Adipocyte (in vitro differentiated cells): ENCODE measurements at places on chromosomes 7 and 10.

GRCh38 chr7:102390697-102391484 lies 5.3 kb upstream of the PRKRIP1 start:
- DNase-seq = peak; percentile 86

GRCh38 chr10:60980997-60981396 lies 37.0 kb upstream of the RHOBTB1 start:
- peak; percentile 31 for DNase-seq

- DNase-seq = peak; percentile 28
These were observed 519.1 kb upstream of the AUTS2 start for GRCh38 chr7:69078997-69079769.

- no peak for DNase-seq
These were observed 333.6 kb upstream of the ZNF32 start for GRCh38 chr10:43982250-43982649.

GRCh38 chr10:115979576-115979975 lies 293.4 kb downstream of the GFRA1 start:
- no peak for DNase-seq

DNA sequence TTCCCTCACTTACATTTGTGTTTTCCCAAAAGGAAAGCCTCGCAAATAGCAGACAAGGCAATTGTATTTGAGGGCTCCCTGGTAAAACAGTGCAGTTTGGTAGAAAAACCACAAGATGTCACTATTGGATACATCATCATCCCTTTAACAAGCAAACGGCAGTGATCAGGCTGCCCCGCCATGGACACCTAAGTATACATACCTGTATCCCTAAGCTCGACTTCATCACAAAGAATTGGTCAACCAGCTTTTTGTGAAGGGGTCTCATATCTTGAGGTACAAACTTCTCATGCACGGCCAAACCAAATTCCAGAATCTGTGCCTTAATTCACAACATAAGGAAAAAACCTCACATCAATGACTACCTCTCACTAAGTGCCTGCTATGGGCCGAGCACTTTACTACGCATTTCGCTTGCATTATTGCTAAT lies 179.5 kb upstream of the IMMP2L start:
- DNase-seq = peak; percentile 73

DNA sequence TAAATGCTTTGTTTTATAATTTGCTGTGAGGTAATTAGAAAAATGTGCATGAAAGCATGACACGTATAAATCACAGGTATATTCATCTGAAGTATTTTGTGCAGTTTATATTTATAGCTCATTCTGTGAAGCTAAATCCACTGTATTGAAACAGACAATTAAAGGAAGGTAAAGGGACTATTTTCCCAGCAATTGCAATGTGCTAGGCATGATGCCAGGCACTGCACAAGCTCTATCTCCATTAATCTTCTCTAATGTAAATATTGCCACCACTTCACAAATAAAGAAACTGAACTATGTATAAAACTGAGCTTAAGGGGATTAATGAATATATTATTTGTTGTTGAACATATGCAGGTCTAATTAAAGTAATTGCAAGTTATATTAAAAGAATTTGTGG lies 1012.5 kb downstream of the NRG3 start:
- DNase-seq = no peak

GRCh38 chr10:100128951-100129350 lies 47.3 kb upstream of the CPN1 start:
- no peak for DNase-seq

- DNase-seq = no peak
These were observed 73.2 kb downstream of the GPR37 start for GRCh38 chr7:124692425-124692824.

DNA sequence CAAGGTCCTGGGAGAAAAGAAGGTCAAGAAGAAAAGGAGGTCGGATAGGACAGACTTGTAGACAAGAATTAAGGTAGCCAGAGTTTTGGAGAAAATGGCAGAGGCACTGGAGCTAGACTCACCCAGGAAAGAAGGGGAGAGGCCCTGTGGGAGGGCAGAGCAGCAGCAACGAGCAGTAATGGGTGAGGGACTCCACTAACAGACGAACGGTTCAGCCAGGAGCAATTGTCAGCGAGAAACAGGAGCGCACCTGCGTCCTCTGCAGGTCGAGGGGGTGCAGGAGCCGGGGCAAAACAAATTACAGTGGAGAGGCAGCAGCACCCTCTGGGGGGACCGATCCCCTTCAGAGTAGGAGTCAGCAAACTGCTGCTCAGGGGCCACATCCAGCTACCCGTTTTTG lies 18.5 kb upstream of the IGFBP3 start:
- DNase-seq = no peak

- no peak for DNase-seq
These were observed 7.3 kb downstream of the RNF216 start for GRCh38 chr7:5774136-5774535.

DNA sequence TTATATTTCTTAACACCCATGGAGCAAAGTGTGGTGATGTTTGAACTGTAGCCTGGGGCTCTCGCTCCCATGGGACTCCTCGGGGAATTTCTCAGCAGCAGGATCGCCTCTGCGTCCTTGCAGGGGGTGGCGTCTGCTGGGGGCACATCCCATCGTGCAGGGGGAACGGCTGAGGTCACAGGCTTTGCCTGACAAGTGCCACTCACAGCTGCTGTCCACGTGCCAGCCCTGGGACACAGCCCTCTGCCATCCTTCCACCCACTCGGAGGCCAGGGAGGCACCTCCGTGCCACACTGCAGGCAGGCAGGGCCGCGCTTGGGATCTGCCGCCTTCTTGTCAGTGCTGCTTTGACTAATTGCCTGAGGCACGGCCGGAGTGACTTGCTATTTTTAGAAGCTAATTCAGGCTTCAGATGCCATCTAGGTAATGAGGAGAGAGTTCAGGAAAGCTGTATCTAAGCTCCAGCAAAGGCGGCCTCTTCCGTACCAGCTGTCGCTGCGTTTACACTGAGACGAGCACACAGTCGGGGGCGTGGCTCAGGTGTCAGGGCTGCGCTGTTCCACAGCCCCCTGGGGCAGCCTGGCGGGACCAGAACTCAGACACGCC lies 45.7 kb downstream of the PITRM1 start:
- DNase-seq = peak; percentile 2

- no peak for DNase-seq
These were observed 199.0 kb upstream of the CTBP2 start for GRCh38 chr10:125359401-125359800.

GRCh38 chr10:47027108-47027783 lies 116.0 kb downstream of the PTPN20 start:
- no peak for DNase-seq

DNA sequence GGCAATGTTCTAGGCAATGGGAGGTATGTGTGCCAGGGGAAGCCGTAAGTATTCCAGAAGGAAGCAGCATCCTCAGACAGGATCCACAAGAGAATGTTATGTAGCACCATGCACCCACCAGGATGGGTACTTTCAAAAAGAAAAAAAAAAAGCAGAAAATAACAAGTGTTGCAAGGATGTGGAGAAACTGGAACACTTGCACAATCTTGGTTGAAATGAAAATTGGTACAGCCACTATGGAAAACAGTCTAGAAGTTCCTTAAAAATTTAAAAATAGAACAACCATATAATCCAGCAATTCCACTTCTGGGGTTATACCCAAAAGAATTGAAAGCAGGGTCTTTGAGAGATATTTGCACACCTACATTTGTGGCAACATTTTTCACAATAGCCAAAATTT lies 20.2 kb downstream of the C10orf71 start:
- no peak for DNase-seq

DNA sequence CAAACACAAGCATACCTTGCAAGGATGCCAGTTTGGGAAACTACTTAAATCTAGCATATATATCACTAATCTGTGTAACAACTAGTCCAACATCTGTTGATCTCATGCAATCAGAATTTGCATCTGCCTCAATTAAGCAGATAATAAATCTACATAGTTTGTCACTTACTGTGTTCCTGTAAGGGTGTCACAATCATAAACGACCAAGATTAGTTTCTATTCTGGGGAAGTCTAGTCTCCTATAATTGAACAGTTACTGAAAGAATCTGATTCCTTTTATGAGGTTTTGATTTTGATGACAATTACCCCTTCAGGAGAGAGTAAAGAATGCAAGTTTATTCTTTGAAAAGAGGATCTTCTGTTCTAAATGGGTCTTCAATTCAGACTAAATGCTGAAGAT lies 85.5 kb upstream of the LRRN3 start:
- no peak for DNase-seq

DNA sequence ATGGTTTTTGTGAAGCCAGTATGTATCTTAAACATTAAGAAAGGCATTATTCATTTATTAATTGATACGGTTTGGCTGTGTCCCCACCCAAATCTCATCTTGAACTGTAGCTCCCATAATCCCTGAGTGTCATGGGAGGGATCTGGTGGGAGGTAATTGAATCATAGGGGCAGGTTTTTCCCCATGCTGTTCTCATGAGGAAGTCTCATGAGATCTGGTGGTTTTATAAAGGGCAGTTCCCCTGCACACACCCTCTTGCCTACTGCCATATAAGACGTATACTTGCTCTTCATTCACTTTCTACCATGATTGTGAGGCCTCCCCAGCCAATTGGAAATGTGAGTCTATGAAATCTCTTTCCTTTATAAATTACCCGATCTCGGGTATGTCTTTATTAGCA lies 28.1 kb downstream of the OTUD1 start:
- DNase-seq = no peak

DNA sequence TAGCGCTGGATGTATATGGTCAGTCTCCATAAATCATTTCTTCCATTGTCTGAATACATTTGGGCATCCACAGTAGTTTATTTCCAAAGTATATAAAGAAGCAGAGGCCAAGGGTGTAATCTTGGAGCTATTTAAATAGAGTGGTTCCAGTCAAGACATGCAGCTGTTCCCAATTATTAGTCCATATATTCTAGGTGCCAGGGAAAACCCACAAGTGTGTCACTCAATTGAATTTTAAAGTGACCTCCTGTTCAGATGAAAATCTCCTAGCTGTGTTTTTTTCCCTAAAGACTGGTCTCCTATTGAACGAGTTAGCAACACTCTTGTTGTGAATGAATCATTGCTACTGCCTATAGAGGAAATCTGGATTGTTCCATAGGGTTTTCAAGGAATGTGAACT lies 260.2 kb upstream of the BMPER start:
- DNase-seq = no peak

DNA sequence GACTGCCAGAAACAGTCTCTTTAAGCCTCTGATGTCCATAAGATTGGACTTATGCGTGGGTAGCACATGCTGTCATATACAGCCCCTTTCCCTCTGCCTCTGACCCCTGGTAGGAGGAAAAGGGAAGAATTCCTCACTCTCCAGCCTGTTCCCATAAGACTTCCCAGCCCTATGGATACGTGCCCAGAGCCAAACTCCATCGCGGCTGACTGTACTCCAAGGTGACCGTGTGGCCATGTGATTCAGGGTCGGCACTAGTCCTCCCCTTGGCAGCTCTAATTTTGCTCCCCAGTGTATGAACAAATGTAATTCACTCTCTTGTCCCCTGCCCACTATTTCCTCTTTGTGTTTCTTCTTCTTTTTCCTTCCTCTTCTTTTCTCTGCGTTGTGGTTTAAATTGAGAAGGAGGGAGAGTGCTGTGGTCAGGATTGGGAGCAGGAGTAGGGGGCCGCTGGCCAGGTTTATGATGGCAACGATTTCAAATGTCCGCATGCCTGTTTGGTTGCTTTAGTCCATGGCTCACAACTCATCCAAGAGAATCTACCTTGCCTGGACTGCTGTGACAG lies 43.8 kb downstream of the PRLHR start:
- no peak for DNase-seq

DNA sequence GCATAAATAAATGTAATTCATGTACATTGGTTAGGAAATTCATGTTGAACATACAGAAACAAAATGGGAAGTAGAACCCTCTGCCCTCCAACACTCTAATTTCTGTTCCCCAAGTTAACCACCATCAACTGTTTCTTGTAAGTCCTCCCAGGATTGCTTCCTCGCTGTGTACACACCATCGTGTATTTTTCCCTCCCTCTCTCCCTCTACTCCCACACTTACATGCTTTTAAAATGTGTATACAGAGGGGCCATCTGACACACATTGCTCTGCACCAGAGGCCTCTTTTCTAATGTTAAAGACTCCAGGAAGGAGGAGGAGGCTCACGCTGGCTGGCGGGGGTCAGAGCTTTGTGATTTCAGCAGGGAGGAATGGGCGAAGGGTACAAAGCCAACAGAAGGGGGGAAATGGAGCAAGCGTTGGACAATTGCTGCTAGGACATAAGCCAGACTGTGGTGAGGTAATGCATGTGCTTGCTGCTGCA lies 1.9 kb upstream of the EPHA1 start:
- no peak for DNase-seq

- no peak for DNase-seq
These were observed 607 bp upstream of the SMO start for GRCh38 chr7:129187681-129188371.

DNA sequence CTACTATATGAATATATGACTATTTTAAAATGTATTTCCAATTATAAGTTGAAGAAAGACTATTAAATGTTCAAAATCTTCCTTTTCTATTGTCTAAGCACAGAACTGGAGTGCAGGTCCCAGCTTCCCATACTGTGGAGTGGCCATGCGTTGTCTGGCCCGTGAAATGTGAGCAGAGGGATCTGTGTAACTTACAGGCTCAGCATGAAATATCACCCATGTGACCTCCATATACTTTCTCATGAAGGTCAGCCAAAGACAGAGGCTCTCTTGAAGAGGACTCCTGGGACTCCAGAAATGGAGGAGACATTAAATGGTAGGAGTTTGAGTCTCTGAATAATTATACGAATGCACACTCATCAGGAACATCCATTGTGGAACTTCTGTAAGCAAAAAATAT lies 92.4 kb upstream of the CAV2 start:
- no peak for DNase-seq

DNA sequence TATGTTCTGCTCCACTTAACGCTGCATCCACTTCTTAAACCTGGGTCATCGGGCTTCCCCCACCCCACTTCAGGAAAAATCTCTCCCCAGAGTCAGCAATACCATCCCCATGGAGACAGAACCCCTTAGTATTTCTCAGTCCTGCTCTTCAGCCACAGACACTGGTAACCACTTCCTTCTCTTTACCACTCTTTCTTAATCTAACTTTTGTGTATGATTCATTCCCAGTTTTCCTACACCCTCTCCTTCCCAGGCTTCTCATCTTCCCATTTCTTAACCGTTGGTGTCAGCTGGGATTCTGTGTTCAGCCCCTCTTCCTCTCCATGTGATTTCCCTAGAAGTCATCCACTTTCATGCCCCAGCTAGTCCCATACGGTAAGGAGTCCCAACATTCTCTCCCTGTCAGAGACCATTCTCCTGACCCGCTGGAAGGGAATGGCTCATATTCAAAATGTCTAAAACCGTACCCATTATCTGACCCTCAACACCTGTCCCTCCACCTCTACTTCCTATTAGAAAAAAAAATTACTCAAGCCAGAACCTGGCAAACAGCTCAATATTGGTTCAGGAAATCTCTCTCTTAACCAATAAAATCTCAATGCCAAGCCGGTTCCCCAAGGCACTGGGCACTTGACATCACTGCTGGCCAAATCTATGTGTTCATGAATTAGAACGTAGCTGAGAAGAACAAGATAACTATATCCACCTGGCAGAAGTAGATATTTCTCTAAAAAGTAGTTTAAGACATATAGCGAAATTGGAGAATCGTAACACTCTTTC lies 89.4 kb downstream of the DGKI start:
- no peak for DNase-seq
